CD4-positive, alpha-beta T cell treated with Interleukin-4 for 1 hour (primary cell): ENCODE measurements at places on chromosomes 5 and 9.

GRCh38 chr9:38447703-38448102 lies 23.4 kb upstream of the IGFBPL1 start:
- no peak for DNase-seq

DNA sequence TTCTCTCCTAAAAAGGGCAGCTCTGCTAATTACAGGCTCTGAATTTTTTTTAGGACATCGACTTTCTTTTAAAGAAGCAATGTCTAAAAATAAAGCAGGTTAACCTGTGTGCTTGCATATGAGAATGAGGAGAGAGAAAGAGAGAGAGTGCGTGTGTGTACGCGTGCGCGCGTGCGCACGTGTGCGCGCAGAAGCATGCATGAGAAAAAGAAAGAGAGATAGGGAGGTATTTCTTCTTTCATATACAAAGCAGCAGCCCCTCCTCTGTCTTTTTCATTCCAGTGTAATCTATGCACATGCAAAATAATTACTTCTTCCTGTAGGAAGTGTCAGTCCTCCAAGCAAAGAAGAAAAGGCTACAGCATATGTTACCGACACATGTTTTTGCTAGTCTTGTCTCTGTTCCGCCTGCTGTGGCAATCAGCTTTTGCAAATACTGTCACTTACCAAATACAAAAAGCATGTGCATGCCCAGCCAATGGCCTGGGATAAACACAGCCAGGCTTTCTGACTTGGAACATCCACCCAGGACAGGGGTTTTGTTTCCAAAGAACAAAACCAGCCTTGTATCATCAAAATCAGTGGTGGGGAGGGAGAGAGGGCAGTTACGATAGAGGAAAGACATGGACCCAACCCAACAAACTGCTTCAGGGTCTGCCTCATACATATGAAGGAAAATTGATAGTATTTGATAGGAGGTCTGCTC lies 252.3 kb upstream of the SLC24A2 start:
- DNase-seq = no peak

DNA sequence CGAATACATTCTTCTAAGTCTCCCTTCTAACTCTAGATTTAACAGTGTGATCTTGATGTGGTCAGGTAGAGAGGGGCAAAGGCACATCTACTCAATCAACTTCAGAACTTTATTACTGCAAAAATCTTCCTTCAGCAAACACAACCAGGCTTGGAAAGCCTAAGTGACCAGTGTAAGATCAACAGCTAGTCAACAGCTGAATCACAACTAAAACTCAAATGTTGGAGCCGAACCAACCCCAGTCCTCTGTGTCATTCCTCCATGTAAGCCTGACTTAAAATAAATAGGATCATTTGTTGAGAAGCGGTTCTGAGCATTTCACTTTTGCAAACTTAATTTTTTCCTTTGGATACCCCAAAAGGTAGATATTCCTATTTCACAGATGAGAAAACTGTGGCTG lies 352.7 kb downstream of the EBF1 start:
- no peak for DNase-seq

GRCh38 chr5:149616727-149617285 lies 35.5 kb downstream of the ARHGEF37 start:
- no peak for DNase-seq

- DNase-seq = no peak
Observed at GRCh38 chr5:170070556-170071412, 34.9 kb upstream of the FOXI1 start.

- DNase-seq = peak; percentile 86
Observed at GRCh38 chr9:6703898-6704639, 53.7 kb upstream of the KDM4C start.

DNA sequence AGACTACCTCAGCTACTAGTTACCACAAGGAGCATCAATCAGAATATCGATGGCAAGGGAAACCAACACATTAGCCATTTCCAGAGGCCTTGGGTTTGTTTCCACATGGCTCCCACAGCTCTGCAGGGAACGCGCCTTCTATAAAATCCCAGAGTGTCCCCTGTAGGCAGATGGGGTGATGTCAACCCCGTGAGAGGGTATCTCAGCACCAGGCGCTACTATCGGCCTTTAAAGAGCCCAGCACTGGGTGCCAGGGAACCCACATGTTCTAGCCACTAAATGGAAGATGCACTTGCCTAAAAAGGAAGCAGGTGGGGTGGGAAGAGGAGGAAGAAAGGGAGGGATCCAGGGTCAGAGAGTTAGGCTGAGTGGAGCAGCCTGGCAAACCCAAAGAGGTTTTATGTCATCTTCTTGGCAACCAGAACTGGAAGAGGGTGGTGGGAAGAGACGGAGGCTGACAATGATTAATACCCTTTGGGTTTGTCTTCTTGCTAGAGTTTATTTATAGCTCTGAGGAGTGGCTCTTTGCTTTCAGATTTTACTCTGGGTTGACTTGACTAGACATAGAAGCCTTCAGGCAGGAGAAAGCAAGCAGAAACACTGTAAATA lies 19.9 kb downstream of the MACROH2A1 start:
- no peak for DNase-seq

- DNase-seq = no peak
Observed at GRCh38 chr9:104923289-104923688, 4.7 kb downstream of the ABCA1 start.
